Foreskin keratinocyte (primary cell): ENCODE measurements at places on chromosomes 7 and 10. TPM values are rescaled to one million over a fixed set of nuclear protein-coding genes. Genes with fewer than 3 reads are reported as not detected.

DNA sequence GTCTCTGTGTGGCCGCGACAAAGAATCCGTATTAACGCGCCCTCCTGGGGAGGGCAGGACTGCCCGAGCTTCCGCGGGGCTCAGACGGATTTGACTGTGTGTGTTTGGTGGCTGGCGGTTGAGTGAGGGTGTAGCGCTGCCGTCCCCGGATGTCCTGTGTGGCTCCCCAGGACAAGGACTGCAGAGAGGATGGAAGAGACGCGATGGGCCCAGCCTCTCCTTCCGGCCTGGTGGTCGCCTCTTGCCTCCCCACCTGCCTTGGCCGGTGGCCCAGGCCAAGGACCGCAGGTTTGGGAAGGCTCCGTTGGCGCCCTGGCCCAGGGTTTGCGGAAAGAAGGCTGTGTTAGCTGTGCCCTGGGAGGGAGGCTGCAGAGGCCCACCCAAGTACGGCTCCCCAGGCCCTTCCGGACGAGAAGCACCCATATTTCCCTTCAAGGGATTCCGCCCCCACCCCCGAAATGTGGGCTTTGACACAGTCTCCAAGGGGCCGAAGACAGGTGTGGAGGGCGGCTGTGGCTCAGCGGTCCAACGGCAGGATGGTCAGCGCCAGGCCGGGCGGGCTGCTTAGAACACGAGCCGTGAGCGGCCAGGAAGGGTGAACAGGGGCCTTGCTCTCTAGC lies 2.3 kb downstream of the UNCX start:
- no peak for DNase-seq

DNA sequence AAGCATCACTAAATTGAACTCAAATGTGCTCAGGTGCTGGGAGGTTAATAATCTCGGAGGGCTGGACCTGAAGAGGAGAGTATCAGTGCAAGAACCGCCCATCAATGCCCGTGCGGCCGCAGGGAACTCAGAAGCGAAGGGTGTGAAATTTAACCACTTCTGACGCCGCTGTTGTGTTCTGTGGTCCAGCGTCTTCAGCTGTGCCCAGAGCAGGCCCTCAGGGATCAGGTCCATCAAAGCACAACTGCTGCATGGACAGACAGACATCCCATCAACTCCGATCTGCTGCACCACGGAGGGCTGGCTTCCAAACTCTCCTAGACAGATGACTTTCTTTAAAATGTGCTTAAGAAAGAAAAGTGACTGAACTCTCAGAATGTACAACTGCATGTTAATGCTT lies 144.9 kb upstream of the TCERG1L start:
- no peak for DNase-seq

DNA sequence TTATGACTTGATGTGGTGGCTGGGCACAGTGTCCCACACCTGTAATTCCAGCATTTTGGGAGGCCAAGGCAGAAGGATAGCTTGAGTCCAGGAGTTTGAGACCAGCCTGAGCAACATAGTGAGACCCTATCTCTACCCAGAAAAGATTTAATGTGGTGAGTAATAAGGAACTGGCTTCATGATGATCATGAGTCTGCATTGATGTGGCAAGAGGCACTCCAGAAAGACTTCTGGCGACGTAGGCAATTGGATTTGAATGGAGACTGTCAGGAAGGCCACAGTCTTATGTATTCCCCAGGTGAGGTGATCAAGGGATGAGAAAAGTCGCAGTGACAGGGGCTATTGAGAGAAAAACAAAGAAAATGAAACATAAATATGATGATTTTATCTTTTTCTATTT lies 138.0 kb downstream of the CACNB2 start:
- DNase-seq: no peak

GRCh38 chr7:11203683-11204082 lies 230.0 kb downstream of the PHF14 start:
- DNase-seq: no peak

DNA sequence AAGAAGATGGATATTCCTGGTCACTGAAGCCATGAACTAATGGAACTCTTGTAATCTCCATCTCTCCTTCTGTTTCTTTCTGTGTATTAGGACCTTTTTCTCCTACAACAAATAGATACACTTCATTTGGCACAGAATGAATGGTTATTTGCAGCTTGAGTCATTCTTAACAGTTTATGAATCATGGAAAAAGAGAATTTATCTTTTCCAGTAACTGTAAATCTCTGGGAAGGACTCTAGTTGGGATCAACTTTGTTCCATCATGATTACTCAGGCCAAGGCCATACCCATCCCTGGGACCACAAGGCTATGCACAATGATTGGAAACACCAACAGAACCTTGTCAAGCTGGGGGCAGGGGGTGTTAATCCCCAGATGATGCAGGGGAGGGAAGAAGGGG lies 36.1 kb upstream of the MDFIC start:
- no peak for DNase-seq

MBL2 gene
- not detected in 2 replicates for total RNA-seq

SPDYE2B gene
- not detected in 2 replicates for total RNA-seq
